ENCODE measurements at places on chromosomes 4 and X.

- no peak for DNase-seq
Observed at GRCh38 chr4:118810991-118811764, 24.7 kb downstream of the SEC24D start.

DNA sequence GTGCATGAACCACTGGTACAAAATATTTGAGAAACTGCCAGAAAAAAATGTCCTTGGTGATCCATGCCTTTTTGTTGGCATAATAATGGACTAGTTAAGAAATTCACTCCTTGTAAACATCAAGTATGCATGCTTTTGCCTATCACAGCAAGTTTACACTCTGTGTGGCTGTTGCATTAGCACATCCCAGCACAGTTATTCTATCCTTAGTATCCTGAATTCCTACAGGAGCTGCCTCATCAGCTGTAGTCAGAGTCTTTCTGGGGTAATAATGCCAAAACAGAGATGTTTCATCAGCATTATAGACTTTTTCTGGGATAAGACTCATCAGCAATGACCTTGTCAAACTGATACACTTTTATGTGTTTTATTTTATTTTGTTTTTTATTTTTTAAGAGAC is 82.8 kb downstream of the CHIC2 start:
- no peak for DNase-seq

DNA sequence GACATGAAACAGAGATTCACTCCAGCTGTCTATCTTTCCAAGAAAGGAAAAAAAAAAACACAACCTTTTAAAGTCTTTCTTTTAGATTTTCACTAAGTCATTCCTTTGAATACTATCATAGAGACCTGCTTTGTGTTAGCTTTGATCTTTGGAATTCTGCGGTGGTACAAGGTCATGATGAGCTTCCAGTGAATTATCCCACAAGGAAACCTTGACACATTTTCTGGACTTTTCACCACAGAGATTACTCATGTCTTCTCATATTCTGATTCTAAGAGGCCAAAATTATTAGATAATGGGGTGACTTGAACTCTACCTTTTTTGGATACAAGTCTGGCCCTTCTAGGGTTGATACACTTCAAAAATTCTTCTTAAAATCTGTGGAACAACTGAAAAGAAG is 201.6 kb downstream of the PACRGL start:
- DNase-seq: no peak

- DNase-seq: no peak
Observed at GRCh38 chr4:153579872-153580271, 104.2 kb upstream of the TLR2 start.

GRCh38 chr4:73711989-73712388 is 28.4 kb upstream of the CXCL8 start:
- no peak for DNase-seq

GRCh38 chr4:83112231-83112630 is 2.3 kb downstream of the PLAC8 start:
- DNase-seq: no peak

- no peak for DNase-seq
Observed at GRCh38 chr4:114041117-114041475, 61.6 kb upstream of the ARSJ start.

- no peak for DNase-seq
Observed at GRCh38 chrX:134669378-134670098, 11.3 kb upstream of the PLAC1 start.

- no peak for DNase-seq
Observed at GRCh38 chrX:63718010-63718694, 66.9 kb downstream of the ARHGEF9 start.

- DNase-seq: no peak
Observed at GRCh38 chr4:76036855-76037254, 985 bp upstream of the CXCL11 start.

DNA sequence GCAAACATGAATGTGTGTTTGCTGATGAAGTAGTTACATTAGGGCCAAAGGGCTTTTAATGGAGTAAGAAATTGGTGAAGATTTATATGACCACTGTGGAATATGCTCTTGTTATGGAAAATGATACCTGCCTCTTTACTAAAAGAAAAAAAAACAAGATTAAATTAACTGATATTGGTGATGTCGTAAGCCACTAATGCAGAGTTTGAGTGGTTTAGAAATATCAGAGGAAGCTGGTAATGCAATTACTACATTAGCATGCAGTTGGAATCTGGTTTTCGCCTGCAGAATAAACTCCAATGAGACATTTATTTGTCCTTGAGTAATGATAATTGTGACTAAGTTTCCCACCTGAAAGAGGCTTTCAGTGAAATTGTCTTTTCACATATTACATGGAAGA is 597.9 kb downstream of the GALNTL6 start:
- no peak for DNase-seq

DNA sequence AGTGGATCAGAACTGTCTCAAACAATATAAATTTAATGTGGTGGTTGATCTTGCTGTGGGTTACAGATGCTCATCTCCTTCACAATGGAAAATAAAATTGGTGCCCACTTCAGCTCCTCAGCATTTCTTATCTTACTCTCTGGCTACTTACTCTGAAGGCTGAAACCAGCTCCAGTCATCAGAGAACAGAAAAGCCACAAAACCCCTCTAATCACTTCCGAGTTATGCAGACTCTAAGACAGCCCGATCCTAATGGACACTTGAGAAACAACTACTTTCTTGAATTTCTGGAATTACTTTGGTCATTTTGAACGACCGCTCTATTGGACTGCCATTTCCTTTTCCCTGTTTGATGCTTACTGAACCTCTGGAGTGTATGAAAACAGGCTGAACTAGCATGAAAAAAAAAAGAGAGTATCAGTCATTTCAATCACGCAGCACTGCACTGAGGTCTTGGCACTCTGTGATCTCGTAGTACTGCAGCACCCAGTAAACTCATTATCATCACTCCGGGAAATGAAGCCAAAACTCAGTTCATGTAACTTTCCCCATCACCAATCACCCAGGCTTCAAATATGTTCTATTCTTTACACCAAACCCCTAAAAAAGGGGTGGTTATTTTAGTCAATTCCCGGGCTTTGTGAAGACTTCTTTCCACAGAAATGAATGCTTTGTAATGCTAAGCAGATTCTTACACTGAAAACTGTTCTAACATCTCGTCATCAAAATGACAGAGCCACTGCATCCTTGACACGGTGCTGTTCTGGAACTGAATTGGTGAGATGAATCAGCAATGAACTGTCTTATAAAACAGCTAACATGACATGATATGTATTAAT is 54.5 kb downstream of the TSPAN5 start:
- DNase-seq: no peak

DNA sequence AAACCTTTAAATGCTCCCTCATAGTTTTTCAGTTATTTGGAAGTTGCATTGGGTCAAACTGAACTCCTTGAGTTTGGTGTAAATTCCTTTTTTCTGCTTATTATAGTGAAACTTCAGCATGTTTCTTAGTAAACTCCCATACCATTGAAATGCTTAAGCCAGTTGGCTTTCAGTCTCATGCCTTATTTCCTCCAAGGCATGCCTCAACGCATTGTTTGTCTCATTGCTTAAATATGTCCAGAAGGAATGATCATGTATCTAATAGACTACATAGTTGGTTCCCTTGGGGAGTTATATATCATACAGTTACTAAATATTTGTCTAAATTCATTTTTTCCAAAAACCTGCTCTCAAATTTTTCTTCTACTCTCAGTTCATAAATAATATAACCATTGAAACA is 114.0 kb downstream of the STOX2 start:
- no peak for DNase-seq

DNA sequence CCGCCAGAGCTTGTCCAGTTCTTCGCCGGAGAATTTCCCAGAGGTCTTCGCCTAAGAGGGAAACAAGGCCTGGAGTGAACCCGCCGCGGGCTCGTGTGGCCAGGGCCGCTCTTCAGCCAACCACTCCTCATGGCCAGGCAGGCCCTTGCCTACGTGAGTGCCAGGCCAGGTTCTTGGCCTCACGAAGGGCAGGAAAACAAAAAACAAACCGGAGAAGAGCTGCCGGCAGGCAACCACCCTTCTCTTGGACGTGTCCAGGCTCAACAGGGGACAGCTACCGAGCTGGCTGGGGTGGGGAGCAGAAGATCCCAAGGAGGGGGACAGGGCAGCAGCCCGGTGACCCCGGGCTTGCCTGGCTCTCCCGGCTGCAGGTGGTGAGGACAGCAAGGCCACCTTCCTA is 13.3 kb downstream of the LRPAP1 start:
- DNase-seq: no peak

Data from activated T-helper 1 cell treated with anti-CD3 and anti-CD28 coated beads, Interleukin-2, amount 50 U/mL, for 16 hours (primary cell).